ENCODE measurements at places on chromosomes 5 and 9.

GRCh38 chr5:158514986-158515359 lies 584.7 kb downstream of the EBF1 start:
- H3K4me1 ChIP-seq = peaks cover 42% of the 10 kb centered on the region
- H3K36me3 ChIP-seq = no peaks in the 10 kb centered on the region
- no peak overlapping the region for H3K27ac ChIP-seq

GRCh38 chr5:58358501-58359178 lies 101.2 kb downstream of the PLK2 start:
- H3K36me3 ChIP-seq = no peaks in the 10 kb centered on the region
- H3K4me1 ChIP-seq = no peaks in the 10 kb centered on the region
- no peak for DNase-seq
- H3K4me3 ChIP-seq = no peak overlapping the region

DNA sequence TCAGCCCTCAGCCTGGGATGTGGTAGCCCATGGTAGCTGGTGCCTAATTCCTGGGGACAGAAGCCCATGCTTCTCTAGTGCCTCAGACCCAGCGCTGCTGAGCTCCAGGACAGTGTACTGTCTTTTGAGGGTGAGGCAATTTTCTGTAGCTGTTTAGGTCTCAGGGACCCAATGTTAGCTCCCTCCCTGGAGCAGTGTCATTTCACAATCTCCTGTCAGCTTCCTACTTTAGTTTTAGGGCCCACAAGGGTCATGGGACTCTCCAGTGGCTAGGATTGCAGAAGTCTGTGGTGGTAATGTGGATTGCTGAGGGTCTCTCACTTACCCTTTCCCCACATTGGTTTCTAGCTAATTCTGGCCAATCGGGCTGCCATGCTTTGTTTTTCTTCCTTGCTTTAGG lies 67.7 kb upstream of the CCL21 start:
- H3K4me1 ChIP-seq = no peaks in the 10 kb centered on the region
- H3K4me3 ChIP-seq = no peak overlapping the region
- H3K27ac ChIP-seq = no peak overlapping the region
- no peaks in the 10 kb centered on the region for H3K36me3 ChIP-seq

GRCh38 chr5:31161781-31162181 lies 31.7 kb upstream of the CDH6 start:
- DNase-seq = no peak
- H3K36me3 ChIP-seq = no peaks in the 10 kb centered on the region

- DNase-seq = no peak
- H3K27me3 ChIP-seq = no peaks in the 10 kb centered on the region
- no peaks in the 10 kb centered on the region for H3K36me3 ChIP-seq
- H3K27ac ChIP-seq = no peak overlapping the region
- H3K4me1 ChIP-seq = no peaks in the 10 kb centered on the region
- no peak overlapping the region for H3K4me3 ChIP-seq
Observed at GRCh38 chr9:3497857-3498256, 27.9 kb downstream of the RFX3 start.

DNA sequence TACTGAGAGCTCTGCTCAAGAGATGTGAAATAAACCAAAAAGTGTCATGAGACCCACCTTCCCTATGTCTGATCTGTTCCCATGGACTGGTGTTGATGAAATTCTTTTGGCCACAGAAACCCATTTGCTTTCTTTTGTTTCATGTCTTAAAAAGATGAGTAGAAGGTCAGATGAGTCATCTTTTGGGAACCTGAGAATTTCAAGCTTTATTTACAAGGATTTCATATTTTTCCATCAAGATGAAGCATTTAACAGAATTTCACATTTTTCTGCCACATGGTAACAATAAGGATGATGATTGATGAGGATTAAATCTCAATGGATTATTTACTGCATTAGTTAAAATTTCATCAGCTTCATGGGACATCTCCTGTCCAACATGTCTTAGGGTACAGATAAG lies 337.8 kb downstream of the DEPDC1B start:
- H3K36me3 ChIP-seq = no peaks in the 10 kb centered on the region
- no peak overlapping the region for H3K27ac ChIP-seq
- DNase-seq = no peak
- no peak overlapping the region for H3K4me3 ChIP-seq

- no peak overlapping the region for H3K4me3 ChIP-seq
- H3K27ac ChIP-seq = no peak overlapping the region
- no peaks in the 10 kb centered on the region for H3K27me3 ChIP-seq
Observed at GRCh38 chr9:37836386-37836785, 35.8 kb downstream of the DCAF10 start.

DNA sequence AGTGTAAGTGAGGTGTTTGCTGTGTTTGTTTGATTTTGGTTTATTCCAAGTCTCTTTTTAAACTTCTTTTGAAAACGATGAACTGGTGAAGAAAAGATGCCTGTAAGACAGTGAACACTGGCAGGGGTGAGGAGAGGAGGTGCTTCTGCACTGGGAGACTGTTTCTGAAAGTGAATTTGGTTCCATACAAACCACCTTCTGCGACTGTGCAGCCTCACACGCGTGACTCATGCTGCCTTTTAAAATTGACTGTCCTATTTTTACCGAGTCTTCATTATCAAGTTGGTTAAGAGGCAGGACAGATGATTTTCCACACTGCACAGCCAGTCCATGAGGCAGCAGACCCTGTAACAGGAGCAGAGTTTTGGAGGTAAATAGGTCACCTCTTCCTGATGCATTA lies 340.6 kb downstream of the MTRR start:
- no peaks in the 10 kb centered on the region for H3K4me1 ChIP-seq
- no peak overlapping the region for H3K4me3 ChIP-seq
- no peaks in the 10 kb centered on the region for H3K36me3 ChIP-seq
- no peak for DNase-seq
- no peak overlapping the region for H3K27ac ChIP-seq

- H3K27ac ChIP-seq = no peak overlapping the region
- DNase-seq = no peak
Observed at GRCh38 chr5:2588850-2589501, 162.5 kb downstream of the IRX2 start.

DNA sequence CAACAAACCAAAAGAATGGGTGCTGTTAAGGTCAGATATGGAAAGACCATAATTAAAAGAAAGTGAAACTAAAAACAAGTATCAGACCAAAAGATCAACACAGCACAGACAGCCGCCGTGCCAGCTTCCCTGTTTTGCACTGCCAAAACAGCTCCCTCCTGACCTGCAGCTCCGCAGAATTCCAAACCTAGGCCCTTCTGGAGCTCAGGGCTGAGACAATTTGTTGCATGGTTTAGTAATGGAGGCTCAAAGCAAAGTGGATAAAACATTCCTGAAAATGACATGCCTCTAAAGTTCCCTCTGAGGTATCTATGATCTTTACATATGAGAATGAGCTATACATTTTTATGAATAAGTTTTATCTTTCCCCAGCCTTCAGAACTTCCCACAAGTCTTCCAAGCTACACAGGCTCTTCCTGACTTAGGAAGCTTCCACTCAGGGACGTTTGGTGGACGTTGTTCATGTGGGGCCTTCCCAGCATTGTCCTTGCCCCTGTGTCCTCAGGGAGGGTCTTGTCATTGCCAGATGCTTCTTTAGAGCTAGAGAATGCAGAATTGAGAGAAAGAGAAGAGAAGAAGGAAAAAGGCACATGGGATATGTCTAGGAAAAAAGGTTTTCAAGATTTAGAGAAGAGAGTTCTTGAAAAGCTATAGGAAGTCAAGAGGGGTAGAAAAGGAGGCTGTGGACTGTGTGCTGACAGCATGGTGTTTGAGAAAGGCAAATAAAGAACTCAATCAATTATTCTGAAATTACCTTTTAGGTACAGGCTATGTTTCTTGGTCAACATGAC lies 28.4 kb upstream of the SSBP2 start:
- H3K36me3 ChIP-seq = no peaks in the 10 kb centered on the region
- no peaks in the 10 kb centered on the region for H3K27me3 ChIP-seq
- peak overlapping the region; percentile 60 for H3K4me3 ChIP-seq
- H3K4me1 ChIP-seq = peaks cover 14% of the 10 kb centered on the region
- H3K27ac ChIP-seq = peak overlapping the region; percentile 63
- DNase-seq = peak; percentile 18

DNA sequence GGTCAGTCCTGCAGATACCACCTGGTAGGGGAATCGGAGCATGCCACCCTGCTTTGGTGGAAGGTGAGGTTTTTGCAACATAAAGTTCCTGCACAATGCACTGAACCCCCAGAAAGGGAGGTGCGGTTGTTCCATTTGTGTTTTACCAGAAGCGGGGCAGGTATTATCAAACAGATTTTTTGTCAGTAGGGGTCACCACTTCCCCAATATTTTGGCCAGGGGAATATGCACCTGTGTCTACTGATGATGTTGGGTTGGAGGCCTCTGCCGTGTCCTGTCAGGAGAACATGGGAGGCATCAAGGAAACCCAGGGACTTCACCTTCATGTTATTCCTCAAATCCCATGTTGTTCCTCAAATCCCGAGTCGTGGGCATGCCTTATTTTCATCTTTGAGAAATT lies 438.7 kb downstream of the NTRK2 start:
- no peaks in the 10 kb centered on the region for H3K4me1 ChIP-seq
- no peak overlapping the region for H3K4me3 ChIP-seq
- no peak for DNase-seq
- no peak overlapping the region for H3K27ac ChIP-seq
- H3K36me3 ChIP-seq = no peaks in the 10 kb centered on the region
- H3K27me3 ChIP-seq = no peaks in the 10 kb centered on the region

GRCh38 chr5:171961117-171961516 lies 45.3 kb downstream of the FBXW11 start:
- H3K36me3 ChIP-seq = no peaks in the 10 kb centered on the region
- H3K27me3 ChIP-seq = no peaks in the 10 kb centered on the region
- no peak overlapping the region for H3K4me3 ChIP-seq
- DNase-seq = no peak
- peaks cover 15% of the 10 kb centered on the region for H3K4me1 ChIP-seq
- H3K27ac ChIP-seq = no peak overlapping the region

GRCh38 chr9:101618698-101619097 lies 23.9 kb upstream of the PPP3R2 start:
- no peaks in the 10 kb centered on the region for H3K36me3 ChIP-seq
- H3K27me3 ChIP-seq = no peaks in the 10 kb centered on the region
- H3K4me1 ChIP-seq = no peaks in the 10 kb centered on the region
- no peak overlapping the region for H3K4me3 ChIP-seq
- no peak overlapping the region for H3K27ac ChIP-seq

GRCh38 chr9:36855448-36856315 lies 178.4 kb downstream of the PAX5 start:
- H3K27me3 ChIP-seq = peaks cover 17% of the 10 kb centered on the region
- H3K4me3 ChIP-seq = no peak overlapping the region
- DNase-seq = peak; percentile 11
- H3K36me3 ChIP-seq = no peaks in the 10 kb centered on the region

- H3K36me3 ChIP-seq = peaks cover 96% of the 10 kb centered on the region
- H3K27ac ChIP-seq = peak overlapping the region; percentile 56
- H3K27me3 ChIP-seq = no peaks in the 10 kb centered on the region
- H3K4me1 ChIP-seq = peaks cover 12% of the 10 kb centered on the region
- H3K4me3 ChIP-seq = no peak overlapping the region
- no peak for DNase-seq
Observed at GRCh38 chr5:151123897-151124751, 33.5 kb downstream of the ANXA6 start.

DNA sequence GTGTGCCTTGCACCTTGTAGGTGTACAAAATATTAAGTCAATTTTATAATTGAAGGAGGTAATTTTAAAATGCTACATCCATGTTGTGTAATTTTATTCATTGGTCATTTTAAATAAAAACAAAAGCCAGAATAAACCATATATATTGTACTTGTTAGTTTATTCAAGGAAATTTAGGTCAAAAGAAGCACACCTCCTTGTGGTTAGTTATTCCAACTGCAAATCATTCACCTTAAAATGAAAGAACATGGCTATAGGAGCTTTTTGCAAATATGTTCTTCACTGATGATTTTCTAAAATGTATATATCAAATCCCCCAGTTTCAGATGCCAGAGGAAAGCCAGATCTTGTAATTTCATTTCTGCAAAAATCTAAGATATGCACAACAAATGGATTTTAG lies 5.4 kb upstream of the MOCS2 start:
- peaks cover 5% of the 10 kb centered on the region for H3K4me1 ChIP-seq
- DNase-seq = no peak
- no peak overlapping the region for H3K27ac ChIP-seq

DNA sequence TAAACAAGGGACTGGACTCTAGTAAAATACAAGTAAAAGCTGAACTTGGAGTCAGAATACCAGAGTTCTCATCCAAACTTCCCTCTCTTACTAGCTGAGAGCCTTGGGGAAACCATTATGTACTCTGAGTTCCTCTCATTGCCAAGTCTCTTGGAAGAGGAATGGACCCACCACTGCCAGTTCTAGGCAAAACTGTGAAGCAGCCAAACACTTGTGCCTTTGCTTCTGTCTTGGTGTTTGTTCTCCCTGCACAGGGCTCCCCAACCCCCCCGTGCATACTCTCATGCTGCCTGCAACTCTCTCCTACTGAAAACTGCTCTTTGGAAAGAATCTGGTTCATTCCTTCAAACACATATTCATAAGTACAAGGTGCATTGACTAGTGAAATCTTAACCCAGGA lies 102.6 kb downstream of the PDZD2 start:
- H3K4me3 ChIP-seq = no peak overlapping the region
- DNase-seq = no peak

GRCh38 chr9:27791311-27791710 lies 218.0 kb upstream of the C9orf72 start:
- no peaks in the 10 kb centered on the region for H3K4me1 ChIP-seq
- DNase-seq = no peak
- H3K36me3 ChIP-seq = no peaks in the 10 kb centered on the region
- H3K27ac ChIP-seq = no peak overlapping the region
- no peaks in the 10 kb centered on the region for H3K27me3 ChIP-seq

DNA sequence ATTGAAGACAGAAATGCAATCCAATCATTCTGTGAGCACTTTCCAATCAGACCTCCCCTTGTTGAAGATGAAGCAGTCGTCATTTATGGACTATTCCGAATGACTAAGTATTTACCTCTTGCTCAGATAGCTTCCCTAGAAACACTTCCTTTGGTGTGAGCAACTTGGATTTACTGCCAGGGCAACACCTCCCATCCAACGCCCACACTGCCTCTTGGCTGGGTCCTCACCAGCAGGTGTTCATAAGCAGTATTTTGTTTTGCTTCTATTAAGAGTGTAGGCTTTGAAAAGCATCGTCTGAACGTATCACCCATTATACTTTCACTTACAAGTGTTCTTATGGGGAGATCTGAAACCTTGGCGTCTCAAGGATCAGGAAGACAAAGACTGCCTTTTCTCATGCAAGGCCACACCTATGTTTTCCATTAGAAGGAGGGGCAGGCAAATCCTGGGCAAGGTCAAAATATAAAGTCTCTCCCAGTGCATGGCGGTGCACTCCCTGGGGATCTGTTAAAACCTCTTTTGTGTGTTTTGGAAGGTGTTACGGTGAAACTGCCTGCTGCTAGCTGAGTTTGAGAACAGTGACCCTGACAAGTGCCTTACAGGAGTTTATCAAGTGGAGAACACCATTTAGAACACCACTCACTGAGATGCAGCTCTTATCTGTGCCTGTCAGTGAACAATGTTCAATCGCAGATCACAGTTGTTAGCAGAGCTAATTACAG lies 10.6 kb upstream of the MARCHF3 start:
- no peak overlapping the region for H3K4me3 ChIP-seq
- H3K27me3 ChIP-seq = no peaks in the 10 kb centered on the region
- no peak for DNase-seq
- no peaks in the 10 kb centered on the region for H3K36me3 ChIP-seq

Measured in T-cell (primary cell).